ENCODE measurements at places on chromosomes 13 and 19. TPM values are rescaled to one million over a fixed set of nuclear protein-coding genes. Genes with fewer than 3 reads are reported as not detected.

- no peak for DNase-seq
Measured at GRCh38 chr13:98105929-98106336, 37.0 kb upstream of the FARP1 start.

- no peak for DNase-seq
Measured at GRCh38 chr13:66322936-66323335, 907.2 kb downstream of the PCDH9 start.

DNA sequence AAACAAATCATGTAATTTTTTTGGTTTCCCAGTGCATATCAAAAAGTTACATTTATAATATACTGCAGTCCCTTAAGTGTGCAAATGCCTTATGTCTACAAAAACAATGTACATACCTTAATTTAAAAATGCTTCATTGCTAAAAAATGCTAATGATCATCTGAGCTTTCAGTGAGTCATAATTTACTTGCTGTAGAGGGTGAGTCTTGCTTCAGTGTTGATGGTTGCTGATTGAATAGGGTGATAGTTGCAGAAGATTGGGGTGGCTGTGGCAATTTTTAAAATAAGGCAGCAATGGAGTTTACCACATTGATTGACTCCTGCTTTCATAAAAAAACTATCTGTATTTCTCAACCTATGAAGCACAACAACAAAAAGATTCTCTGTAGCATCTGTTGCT lies 613.9 kb downstream of the TBC1D4 start:
- no peak for DNase-seq

DNA sequence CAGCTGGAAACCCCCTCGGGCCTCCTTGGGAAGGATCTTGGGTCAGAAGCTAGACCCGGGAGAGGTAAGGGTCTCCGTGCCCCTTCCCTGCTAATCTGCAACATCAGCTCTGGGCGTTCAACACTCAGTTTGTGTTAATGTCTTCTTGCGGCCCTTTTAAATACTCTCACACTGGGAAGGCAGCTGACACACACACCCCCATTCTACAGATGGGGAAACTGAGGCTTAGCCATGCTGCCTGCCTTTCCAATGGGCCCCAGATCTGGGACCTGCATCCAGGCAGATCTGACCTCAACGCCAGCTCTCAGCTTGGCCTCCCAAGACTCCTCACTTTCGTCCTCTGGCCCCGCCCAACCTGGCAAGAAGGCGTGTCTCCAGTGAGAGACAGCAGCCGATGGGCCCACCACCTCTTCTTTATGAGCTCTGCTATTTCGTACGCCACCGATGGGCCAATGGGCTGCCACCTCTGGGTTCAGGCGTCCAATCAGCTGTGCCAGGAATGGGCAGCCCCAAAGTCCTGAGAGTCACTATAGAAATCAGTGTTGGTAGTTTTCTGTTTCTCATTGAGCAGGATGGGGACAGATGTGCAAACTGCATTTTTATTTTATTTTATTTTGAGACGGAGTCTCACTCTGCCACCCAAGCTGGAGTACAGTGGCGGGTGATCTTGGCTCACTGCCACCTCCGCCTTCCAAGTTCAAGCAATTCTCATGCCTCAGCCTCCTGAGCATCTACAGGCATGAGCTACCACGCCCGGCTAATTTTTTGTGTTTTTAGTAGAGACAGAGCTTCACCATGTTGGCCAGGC lies 43.8 kb downstream of the DNM2 start:
- no peak for DNase-seq

- no peak for DNase-seq
Measured at GRCh38 chr19:54207983-54208783, 7.5 kb downstream of the RPS9 start.

- DNase-seq = no peak
Measured at GRCh38 chr19:53131727-53132126, 983 bp downstream of the ZNF415 start.

DNA sequence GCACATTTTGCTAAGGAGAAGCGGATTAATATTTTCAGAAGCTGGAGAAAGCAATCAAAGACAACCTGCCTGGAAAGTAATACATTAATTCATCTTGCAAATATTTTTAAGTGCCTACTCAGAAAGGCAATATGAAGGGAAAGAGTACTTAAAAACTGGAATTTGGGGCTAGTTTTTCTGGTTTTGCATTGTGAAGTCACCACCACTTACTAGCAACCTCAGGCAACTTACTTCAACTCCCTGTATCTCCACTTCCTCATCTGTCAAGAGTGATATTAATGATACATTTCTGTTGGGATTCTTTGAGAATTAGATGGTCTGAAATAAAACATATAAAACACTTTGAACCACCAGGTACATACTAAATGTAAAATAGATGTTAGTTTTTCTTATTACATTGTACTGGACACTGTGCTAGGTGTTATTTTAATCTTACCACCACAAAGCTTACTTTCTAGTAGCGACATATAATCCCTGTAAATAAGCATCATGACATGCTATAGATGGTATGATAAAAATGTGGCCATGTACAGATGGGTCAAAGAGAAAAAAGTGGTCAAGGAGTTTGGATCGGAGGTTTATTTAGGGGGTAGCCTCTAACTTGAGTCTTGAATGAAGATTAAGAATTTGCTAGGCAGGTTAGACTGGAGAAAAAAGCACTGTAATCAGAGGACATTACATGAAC lies 101.2 kb downstream of the SPRY2 start:
- DNase-seq = no peak

GRCh38 chr13:51834581-51835171 lies 10.3 kb downstream of the TMEM272 start:
- no peak for DNase-seq

- no peak for DNase-seq
Measured at GRCh38 chr19:3644351-3645066, 17.9 kb upstream of the CACTIN start.

DNA sequence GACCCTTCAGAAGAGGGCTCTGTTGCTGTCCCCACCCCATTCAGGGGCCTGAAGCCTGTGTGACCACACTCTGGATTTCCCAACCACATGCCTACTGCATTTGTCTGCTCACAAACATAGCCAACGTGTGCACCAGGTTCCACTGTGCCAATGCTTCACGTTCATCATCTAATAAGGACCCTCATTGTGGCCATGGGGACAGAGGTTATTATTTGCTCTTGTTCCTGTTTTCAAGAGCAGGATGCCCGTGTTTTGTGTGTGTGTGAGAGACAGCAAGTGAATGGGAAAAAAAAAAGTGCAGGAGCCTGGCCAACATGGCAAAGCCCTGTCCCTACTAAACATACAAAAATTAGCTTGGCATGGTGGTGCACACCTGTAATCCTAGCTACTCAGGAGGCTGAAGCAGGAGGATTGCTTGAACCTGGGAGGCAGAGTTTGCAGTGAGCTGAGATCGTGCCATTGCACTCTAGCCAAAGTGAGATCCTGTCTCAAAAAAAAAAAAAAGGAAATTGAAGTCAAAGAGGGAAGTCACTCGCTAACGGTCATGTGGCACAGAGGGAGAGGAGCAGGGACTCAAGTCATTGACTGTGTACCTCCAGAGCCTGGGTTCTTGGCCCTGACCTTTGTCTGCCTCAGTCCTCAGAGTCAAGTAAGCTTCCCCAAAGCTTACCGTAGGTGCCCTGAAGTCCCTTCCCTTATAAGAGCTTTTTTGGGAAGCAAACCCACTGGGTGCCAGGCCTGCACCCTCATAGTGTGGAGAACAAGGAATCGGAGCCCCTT lies 6.9 kb downstream of the B3GNT8 start:
- no peak for DNase-seq

GRCh38 chr19:47377801-47378200 lies 28.7 kb downstream of the DHX34 start:
- DNase-seq = no peak

DNA sequence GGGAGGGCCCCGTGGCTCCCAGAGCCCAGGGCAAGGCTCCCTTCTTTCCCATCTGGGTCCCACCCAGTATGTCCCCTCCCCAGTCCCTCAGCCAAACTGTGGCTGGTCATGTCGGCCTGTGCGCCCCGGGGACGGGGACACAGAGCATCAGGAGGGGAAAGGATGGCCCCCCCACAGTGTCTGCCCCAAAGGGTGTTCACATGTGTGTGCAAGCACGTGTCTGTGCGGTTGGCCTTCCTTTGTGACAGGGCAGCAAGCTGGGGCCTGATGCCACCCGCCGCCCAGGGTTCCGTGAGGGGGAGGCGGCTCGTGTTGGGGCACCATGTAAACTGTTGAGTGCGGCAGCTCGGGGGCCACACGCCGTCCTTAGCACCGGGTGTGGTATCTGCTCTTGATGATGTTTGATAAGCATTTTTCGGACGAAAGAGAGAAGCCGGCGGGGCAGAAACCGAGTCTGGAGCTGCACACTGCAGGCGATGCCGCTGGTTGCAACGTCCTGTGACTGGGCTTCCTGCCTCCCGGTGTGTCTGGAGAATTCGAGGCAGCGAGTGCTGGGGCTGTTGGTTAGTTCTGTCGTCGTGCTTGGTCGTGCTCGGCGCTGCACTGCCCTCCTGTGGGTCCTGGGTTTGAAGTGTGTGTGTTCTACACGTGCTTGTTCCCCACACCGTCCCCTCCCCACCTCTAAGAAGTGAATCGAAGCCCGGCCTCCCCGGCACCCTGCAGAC lies 18.4 kb downstream of the GNA11 start:
- no peak for DNase-seq

GRCh38 chr13:30851697-30852096 lies 54.4 kb upstream of the MEDAG start:
- no peak for DNase-seq

DNA sequence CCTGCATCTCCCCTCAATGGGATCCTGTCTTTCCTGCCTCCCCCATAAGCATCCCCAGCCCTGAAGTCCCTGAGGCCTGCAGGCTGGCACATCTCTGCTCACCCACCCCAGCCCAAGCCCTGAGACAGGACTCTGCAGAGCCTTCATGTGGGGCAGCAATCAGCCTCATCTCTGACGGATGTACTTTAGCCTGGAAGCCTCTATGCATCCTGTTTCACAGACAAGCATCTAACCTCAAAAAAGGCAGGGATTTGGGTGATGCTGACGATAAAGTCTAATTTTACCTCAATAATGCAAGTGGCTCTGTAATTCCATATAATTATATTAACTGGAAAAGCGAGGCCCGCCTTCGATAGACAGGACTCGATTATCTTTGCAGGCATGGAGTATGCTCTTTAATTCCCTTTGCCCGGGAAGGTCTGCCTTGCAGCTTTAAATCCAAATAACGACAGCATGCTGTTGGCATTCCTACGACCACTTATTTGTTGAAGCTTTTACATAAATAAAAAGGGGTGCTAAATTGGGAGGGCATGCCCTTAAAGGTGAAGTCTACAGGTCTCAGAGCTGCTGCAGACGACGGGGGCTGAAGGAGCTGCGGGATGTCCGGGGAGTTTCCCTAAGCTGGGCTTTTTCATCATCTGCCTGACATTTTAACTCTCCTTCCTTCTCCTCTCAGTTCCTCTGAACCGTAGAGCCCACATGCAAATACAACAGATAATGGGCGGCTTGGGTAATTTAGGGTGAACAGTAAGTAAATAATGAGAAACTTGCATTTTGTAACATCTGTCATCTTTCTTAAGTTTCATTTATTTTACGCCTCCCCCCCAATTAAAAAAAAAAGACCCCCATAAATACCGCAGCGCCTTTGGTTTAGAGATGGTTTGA lies 211.5 kb downstream of the URI1 start:
- no peak for DNase-seq

- no peak for DNase-seq
Measured at GRCh38 chr19:2356036-2356646, 3.9 kb upstream of the TMPRSS9 start.

- no peak for DNase-seq
Measured at GRCh38 chr13:37641391-37641790, 42.8 kb upstream of the POSTN start.

DNA sequence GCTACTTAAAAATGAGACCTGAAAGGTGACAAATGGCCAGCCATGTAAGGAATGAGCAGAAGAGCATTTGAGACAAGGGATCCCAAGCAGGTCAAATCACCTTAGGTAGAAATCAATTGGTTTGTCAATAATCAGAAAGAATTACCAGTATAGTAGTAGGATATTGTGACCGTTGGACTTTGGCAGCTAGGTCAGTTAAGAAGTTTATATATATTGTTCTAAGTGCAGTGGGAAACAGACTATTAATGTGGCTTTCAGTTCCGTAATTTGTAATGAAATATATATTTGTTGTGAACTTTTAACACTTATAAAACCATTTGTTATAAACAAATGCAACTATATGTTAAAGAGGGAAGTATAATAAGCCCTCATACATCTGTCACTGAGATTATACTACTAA lies 807.9 kb upstream of the SPRY2 start:
- DNase-seq = no peak

DNA sequence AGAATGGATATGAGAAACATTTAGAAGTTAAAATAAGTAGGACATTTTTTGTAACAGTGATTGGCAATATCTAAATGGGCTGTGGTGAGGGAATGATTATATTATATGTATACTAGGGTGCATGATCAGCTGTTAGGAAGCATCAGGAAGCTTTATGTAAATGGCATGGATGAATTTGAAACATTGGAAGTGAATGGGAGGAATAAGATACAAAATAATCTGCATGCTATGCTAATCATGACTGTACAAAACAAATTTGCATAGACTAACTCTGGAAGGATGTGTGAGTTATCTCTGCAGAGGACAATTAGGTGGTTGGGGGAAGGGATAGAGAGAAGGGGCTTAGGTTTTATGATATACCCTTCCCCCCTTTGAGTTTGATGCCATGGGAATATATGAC lies 156.5 kb downstream of the MTUS2 start:
- DNase-seq = no peak

- DNase-seq = no peak
Measured at GRCh38 chr13:77574096-77574495, 38.6 kb downstream of the SCEL start.

- no peak for DNase-seq
Measured at GRCh38 chr13:32179708-32180107, 135.5 kb downstream of the ZAR1L start.

HPN gene
- total RNA-seq = not detected

TJP3 gene
- total RNA-seq = 23.7 TPM

KL gene
- 0.11 TPM for total RNA-seq

EHD2 gene
- 37.7 TPM for total RNA-seq

HAUS8 gene
- total RNA-seq = 3.0 TPM

LHB gene
- total RNA-seq = not detected

KBTBD7 gene
- total RNA-seq = 2.8 TPM

RGCC gene
- 39.7 TPM for total RNA-seq

NLRP11 gene
- not detected for total RNA-seq
